ENCODE measurements at places on chromosomes 3 and 15.

DNA sequence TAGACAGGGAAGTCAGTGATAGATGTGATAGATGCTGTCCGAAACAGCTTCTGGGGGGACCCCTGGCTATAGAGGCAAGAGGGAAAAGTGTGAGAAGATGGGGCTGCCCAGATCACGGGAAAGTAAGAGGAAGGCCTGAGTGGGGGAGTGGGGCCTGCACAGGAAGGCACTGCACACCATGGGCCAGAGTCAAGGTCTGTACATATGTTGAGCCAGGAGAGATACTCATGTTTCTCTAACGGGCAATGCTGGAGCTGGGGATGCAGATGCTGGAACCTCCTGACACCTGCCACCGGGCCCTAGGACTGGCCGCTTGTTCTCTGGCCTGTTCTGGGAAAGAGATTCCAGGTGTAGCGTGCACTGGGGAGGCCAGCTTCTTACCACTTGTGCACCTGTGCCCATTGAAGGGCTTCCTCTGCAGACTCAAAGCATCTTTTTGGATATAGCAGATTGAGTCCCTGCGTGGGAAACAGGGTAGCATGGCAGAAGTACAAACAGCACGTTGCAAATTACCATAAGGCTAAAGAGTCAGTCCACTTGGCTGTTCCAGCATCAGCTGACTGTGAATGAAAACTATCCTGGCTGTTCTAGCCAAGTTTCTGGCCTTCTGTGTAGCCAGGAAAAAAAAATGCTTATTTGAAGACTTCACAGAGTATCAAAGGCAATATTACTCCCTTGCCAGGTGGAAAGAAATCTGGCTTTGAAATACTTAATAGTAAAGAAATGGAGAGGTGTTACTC lies 77.1 kb upstream of the GSK3B start:
- DNase-seq, result no peak

DNA sequence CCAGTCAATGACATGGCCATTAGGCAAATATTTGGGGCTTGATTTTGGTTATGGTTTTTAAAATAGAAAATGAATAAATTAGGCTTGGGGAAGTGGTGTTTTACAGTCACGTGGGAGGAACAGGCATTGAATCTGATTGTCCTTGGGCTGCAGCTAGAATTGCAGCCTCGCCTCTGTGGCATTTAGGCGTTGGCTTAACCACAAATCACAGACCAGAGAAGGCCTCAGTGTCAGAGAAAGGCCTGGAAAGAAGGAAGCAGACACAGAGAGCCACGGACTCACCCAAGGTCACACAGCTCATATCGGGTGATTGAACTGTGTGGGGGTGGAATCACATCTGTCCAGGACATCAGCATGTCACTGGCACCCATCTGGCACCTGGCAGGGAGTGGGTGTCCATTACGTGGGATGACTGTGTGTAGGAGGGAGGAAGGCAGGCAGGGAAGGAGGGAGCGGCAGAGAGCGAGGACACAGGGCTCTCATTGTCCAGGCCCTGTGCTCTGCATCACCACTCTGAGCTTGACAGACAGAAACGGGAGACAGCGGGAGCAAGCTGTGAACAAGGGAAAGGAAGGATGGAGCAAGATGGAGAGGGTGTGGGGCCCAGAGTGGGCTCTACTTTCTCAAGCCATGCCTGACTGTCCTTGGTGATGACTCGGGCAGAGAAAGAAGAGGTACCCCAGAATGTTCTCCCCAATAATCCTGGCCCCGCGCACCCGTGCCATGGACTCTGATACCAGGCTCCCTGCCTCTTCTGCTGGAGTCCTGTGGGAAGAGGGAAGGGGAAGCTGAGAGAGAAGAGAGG lies 186.4 kb downstream of the FAM43A start:
- no peak for DNase-seq

DNA sequence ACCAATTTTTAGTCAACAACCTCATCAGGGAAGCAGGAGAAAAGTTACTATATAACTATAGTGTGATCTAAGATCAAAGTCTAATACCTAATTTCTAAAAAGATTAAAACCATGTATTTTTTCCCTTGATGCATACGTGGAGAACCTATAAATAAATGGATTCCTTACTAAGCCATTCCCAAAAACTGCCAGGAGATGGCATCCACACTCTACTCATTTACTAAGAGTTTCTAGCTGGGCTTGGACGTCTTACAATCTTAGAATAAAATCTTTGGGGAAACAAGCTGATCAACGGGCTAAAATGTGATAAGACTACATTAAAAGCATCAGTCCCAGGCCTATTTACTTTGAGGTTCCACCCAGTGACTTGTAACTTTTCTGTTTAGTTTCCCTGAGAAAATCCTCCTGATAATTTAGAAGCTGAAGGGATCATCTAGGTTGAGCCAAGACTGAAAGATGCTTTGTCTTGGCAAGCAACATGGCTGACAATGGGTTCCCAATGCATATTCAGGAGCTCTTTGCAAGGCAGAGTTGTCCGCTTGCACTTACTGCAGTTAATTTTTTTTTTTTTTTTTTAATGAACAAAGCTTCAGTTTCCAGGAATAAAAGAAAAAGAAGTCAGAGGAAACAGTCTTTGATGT lies 85.5 kb upstream of the FGF12 start:
- DNase-seq, result peak; percentile 14

DNA sequence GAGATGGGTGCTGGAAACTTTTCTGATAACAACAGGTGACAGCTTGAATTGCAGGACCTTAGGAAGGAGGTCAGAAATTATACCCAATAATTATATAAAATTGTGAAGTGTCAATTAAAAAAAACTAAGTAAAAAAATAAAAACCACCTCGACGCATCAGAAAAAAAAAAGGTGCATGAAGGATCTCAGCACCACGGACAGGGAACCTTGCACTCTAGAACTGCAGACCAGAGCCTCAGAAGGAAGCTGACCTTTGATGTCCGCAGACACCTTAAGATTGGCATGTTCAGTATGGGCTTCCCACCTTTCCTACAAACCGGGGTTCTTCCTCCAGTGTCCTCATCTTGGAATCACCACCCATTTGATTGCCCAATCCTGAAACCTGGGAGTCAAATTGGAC lies 60.9 kb downstream of the SCN10A start:
- no peak for DNase-seq

GRCh38 chr15:65839354-65839901 lies 29.9 kb upstream of the RAB11A start:
- peak; percentile 73 for DNase-seq

DNA sequence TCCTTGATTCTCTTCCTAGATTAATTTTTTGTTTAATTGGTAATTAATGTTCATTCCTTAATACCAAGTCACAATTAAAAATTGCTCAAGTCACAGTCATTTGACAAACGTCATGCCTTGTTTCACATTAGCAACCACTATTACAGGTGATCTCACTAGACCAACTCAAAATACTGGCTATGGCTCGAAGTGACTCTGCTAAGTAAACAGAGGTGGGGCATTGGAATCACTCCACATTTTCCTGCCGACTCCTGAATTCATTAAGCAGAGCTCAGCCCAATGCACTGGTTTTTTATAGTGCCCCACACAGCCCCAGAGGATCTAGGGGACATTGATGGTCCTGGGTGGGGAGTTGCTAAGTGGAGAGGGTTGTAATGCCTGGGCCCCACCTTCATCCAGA lies 201.2 kb upstream of the NSMCE3 start:
- DNase-seq, result no peak

DNA sequence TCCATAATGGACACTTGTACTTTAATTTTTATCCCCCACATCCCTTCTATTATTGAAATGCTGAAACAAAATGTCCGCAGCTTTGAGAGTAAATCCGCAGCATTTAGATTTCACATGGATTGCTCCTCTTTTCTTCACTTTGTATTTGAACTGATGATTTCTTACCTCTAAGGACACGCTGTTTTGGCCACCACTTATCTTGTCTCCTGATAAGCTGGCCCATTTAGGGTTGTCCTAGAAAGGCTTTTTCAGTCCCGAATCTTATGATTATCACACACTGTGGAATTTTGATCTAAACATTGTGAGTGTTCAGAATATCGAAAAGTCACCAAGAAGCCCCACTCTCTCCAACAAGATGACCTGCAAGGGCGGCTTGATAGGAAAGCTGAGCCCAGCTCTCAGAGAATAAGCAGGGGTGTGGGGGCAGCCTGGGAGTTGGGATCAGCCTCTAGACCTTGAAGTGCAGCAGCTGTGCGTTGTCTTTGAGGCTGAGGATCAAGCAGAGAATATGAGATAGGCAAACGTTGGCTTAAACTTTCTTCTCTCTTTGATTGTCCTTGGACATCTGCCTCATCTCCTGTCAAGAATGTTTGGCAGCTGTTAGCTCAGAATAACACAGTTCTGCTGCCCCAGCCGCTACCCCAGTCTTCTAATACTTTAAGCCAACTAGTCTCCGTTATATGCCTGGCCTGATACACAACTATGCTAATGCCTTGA lies 399.7 kb upstream of the NR2F2 start:
- DNase-seq, result no peak

- DNase-seq, result no peak
Measured at GRCh38 chr15:58240191-58240932, 102.2 kb downstream of the AQP9 start.

DNA sequence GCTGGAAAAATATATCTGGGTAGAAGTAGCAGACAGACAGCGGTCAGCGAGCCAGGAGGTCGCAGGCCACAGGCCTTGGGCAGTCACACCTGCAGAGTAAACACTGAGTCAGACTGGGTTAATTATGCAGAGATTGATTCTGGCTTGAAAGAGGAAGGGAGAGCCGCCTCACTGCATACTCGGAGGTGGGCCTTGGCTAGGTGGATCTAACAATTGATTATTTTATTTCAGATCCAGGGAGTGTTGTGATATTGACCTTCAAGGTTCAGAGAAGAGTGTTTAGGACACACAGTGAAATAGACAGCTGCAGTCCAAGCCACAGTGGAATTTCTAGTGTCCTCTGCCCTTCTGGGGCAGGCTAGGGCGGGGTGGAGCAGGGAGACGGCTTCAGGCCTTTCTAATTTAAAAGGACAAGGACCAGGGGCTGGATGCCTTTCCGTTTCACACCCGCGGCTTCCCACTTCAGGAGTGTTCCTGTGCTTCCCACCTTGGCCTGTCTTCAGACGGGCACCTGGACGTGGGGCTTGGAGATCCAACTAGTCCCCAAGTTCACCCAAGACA lies 237.3 kb downstream of the XXYLT1 start:
- DNase-seq, result no peak

- no peak for DNase-seq
Measured at GRCh38 chr3:49629866-49630265, 44.3 kb upstream of the APEH start.

- DNase-seq, result no peak
Measured at GRCh38 chr15:22904736-22905135, 66.3 kb downstream of the NIPA2 start.

- DNase-seq, result no peak
Measured at GRCh38 chr3:28210968-28211713, 30.3 kb upstream of the CMC1 start.

DNA sequence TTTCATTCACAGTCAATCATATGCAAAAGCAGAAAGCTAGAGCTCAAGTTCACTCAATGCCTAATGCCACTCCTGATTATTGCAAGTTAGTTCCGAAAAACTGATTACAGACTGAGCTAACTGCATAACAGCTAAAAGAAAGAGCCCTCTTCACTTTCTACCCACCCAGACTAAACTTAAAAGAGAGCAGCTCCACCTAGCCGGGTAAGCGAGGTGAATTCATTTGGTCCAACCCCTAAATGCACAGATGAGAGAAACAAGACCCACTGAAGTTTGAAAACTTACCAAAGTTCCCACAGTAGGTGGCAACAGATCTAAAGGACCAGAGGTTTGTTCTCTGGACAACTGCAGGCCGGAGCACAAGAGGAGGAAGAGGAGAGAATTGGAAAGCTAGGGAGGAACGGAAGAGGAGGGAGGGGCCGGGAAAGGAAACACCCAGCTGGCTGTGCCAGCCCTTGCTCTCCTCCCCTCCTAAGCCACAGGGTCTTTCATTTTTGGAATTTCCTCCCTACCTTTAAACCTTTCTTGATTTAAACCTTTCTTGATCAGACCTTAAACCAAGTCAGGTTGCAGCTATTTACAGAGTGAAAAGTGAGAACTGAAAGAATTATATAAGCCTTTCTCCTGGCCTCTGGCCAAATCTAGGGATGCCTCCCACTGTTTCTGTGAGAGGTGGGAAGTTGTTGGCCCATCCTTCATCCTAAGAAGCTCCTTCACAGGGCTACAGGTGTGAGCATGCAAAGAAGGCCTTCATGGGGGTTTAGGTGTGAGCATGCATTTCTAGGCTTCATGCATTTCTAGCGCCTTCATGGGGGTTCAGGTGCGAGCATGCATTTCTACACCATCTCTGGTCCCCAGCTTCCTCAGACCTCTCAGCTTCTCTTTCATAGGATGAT lies 114.7 kb upstream of the LMOD3 start:
- no peak for DNase-seq

- no peak for DNase-seq
Measured at GRCh38 chr15:33618350-33618749, 307.6 kb downstream of the RYR3 start.

- DNase-seq, result no peak
Measured at GRCh38 chr15:66389859-66390381, 3.2 kb downstream of the MAP2K1 start.

- no peak for DNase-seq
Measured at GRCh38 chr3:169334991-169335390, 328.5 kb downstream of the MECOM start.

GRCh38 chr15:25185791-25186190 lies 231.0 kb downstream of the SNRPN start:
- no peak for DNase-seq

DNA sequence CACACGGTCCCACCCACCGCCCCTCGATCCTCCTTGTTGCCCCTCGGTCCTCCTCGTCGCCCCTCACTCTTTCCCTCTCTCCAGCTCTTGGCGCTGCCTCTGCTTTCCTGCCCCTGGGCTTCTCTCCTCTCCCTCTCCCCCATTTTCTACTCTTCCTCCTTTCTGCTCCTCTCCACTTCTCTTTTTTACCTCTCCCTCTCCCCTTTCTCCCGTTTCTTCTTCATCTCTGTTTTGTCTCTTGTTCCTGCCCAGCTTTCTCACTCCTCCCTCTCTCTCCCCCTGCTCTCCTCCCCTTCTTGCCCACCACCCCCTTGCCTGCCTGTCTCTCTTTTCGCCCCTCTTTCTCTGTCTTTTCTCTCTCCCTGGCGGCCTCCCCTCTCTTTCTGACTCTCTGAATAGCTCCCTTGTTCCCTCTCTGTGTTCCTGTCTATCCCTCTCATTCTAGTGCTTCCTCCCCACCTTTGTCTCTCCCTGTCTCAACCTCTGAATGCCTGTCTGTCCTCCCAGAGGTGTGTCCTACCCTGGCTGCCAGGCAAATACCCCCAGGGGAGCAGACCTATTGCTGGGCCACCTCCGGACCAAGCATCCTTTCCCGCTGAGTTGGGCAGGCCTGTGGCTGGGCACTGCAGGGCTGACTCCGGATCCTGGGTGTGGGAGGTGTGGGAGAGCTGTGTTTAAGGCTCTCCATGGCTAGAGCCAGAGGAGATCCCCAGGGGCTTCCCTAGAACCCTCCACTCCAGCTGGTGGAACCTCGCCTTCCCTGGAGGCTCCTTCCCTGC lies 41.0 kb downstream of the EPHB3 start:
- DNase-seq, result no peak

- no peak for DNase-seq
Measured at GRCh38 chr3:162863579-162863978, 1367.0 kb downstream of the OTOL1 start.

GRCh38 chr15:67520321-67521028 lies 456 bp upstream of the C15orf61 start:
- no peak for DNase-seq
